Liver (tissue), 10 donors: ENCODE measurements at places on chromosomes 7 and 10.
A peak's percentile ranks its signal among the peaks of the same experiment; 100 is the strongest.

- DNase-seq = no peak
These were observed 2.1 kb downstream of the CNNM1 start for GRCh38 chr10:99331207-99331803.

DNA sequence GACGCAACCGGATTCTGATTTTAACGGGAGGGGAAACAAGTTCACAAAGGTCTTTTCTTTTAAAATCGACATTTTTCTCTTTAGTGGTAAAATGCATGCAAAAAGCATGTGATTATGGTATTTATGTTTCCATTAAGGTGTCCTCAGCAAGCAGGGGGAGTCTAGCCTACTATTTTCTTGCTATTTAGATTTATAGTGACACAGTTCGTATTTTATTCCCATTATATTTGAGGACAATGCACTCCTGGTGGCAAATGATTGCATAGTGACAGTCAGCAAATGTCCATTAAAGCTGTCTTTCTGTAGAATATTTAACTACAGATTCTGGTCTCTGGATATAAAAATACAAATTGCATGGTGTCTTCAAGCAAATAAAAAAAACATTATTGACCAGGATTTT, 554.2 kb downstream of the PARD3 start:
- no peak for DNase-seq

- peak; percentile 28 for DNase-seq
These were observed 18.5 kb upstream of the ANTXRL start for GRCh38 chr10:46268076-46268881.

- DNase-seq = no peak
These were observed 2.5 kb upstream of the KCNH2 start for GRCh38 chr7:150980663-150981062.

DNA sequence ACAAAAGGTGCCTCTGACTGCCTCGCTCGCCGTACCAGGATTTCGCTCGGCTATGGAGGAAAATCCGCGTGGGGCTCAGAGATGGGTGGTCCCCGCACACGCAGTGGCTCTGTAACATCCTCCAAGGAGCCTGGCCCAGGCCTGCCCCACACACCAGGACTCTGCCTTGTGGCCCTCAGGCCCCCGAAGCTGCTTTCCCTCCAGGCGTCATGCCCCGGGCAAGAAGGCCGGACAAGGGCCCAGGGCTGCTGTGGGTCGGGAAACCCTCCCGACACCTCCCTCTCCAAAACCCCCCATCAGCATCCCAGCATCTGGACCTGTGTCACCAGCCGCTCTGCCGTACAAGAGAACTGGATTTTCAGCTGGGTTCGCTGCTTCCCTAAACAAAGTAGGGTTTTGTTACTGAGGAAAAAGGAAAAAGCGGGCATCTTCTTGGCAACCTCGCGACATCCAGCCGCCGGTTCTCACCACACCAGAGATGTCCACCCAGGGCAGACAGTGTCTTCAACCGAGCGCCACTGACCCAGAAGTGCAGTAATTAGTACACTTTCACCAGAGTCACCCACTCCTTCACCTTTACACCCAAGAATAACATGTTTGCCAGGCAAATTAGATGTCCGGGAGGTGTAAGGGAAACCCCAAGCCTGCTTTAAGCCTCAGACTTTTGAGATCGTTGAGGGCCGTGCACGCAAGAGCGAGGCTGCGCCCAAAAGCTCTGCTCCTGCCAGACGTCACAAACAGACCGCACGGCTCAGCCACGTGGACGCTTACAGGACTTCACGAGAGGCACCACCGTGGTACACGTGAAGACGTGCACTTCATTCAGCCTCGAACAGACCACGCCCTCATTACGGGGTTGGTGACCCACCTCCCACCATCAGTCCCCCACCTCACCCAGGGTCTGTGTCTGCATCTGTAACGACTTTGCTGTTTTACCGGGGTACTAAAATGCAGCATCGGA, 62.2 kb downstream of the DIP2C start:
- DNase-seq = no peak

- no peak for DNase-seq
These were observed 237.8 kb downstream of the KIAA1217 start for GRCh38 chr10:24446739-24447138.

- peak; percentile 76 for DNase-seq
These were observed at the start of gene ASB13 for GRCh38 chr10:5666008-5666840. Gene ASB13, minus strand, starts transcription at chr10:5666595. Its CDS starts 44 bp downstream, at chr10:5666551.

DNA sequence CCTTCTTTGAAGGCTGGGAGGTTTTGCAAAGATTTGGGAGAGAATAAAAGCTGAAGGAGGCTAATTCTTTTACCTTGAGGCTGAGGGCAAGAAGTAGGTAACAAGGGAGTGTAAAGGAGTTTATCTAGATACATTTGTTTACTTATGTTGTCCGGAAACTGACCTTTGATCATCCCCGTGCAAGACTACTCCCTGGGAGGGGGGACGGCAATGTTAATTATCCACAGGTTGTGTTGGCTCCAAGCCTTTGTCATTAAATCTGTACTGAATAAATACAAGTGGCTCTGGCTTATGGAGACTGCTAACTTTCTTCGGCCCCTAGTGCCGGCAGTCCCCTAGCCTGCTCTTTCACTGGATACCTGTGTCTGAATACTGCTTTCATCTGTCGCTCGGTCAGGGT, 1250.6 kb upstream of the LRRTM3 start:
- no peak for DNase-seq

- DNase-seq = no peak
These were observed 20.0 kb downstream of the XPNPEP1 start for GRCh38 chr10:109902992-109903947.

GRCh38 chr7:158374146-158374545, 213.5 kb downstream of the PTPRN2 start:
- no peak for DNase-seq

DNA sequence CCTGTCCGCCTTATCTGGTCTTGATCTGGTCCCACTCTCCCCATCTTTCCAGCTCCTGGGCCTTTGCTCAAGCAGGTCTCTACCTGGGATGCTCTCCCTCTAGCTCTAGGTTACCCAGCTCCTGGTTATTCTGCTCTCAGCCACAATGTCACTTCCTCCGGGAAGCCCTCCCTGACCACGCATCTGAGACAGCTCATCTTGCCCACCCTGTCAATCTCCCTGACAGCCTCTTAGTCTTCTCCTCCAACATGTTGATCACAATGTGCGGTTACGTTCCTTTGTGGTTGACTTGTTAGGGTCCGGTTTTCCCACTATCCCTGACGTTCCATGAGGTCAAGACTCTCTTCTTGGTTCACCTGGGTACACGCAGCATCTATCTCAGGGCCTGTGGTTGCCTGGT, 55.6 kb downstream of the GOLGA7B start:
- no peak for DNase-seq

GRCh38 chr7:114802632-114803031, 119.3 kb upstream of the MDFIC start:
- no peak for DNase-seq

GRCh38 chr7:29478687-29479240, 84.9 kb upstream of the PRR15 start:
- DNase-seq = no peak

GRCh38 chr10:19031763-19032162, 16.8 kb upstream of the MALRD1 start:
- DNase-seq = no peak

DNA sequence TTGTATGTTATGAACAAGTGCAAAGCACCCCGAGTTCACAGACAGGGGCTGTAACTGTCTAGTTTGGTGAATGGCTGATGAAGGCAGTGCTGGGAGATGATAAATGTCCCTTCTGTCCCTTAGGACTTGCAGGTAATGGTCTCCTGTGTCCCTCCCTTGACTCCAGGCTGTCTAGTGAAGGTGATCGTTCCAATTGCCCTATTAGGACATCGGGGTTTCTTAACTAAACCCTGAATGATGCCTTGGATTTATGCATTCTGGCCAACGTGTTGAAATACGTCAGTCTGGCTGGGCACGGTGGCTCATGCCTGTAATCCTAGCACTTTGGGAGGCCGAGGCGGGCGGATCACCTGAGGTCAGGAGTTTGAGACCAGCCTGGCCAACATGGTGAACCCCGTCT, 69.4 kb downstream of the PFKFB3 start:
- DNase-seq = no peak

DNA sequence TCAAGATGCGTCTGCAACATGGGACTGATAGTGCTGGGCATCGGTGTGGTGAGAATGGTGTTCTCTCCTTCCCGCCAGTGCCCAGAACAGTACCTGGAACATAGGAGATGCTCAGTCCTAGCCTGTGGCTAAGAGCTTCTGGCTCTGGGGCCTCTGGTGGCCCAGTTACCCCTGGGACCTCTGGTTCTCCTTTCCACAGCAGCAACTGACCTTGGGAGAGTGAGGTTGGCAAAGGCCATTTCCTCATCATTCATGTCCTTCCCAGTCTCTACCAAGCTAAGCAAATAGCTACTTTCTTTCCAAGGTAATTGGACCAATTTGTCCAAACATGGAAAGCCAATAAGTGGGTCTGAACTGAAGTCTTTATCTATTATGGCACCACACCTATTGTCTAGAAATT, 11.6 kb upstream of the GOLGA7B start:
- no peak for DNase-seq

DNA sequence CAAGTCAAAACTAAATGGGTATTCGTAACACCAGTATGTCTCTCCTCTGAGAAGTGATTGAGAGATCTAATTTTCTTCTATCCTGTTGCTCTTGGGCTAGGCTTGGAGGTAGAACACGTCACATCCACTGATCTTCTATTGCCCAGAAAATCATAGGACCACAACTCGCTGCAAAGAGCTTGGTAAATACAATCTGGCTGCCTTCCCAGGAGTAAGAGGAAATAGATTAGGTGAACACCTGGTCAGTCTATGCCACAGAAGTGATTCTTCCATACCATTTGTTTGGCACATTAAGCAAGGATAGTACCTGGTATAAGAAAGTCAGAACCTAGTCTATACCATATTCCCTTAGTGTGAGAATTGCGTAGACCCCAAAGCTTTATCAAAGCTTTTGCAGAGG, 129.3 kb upstream of the PHYHIPL start:
- no peak for DNase-seq

DNA sequence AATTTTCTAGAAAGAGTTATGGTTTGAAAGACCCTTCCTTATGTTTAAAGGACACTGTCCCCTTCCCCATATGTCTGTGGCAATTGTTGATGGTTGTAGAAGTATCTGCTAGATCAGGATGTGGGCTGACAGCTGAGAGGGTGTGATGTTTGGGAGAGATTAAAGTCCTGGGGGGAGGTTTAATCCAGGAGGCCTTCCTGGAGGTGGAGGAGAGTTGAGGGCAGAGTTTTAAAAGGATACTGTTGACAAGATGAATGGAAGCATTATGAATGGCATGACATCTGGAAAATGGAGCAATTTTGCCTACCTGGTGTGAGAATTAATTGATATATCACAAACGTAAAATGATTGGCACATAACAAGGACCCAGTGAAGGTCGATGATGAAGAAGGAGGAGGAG, 32.9 kb upstream of the SMC3 start:
- DNase-seq = no peak

DNA sequence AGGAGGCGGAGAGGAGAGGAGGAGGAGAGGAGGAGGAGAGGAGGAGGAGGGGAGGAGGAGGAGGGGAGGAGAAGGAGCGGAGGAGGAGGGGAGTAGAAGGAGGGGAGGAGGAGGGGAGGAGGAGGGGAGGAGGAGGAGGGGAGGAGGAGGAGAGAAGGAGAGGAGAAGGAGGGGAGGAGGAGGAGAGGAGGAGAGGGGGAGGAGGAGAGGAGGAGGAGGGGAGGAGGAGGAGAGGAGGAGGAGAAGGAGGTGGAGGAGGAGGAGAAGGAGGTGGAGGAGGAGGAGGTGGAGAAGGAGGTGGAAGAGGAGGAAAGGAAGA, 15.5 kb upstream of the CRCP start:
- DNase-seq = no peak

DNA sequence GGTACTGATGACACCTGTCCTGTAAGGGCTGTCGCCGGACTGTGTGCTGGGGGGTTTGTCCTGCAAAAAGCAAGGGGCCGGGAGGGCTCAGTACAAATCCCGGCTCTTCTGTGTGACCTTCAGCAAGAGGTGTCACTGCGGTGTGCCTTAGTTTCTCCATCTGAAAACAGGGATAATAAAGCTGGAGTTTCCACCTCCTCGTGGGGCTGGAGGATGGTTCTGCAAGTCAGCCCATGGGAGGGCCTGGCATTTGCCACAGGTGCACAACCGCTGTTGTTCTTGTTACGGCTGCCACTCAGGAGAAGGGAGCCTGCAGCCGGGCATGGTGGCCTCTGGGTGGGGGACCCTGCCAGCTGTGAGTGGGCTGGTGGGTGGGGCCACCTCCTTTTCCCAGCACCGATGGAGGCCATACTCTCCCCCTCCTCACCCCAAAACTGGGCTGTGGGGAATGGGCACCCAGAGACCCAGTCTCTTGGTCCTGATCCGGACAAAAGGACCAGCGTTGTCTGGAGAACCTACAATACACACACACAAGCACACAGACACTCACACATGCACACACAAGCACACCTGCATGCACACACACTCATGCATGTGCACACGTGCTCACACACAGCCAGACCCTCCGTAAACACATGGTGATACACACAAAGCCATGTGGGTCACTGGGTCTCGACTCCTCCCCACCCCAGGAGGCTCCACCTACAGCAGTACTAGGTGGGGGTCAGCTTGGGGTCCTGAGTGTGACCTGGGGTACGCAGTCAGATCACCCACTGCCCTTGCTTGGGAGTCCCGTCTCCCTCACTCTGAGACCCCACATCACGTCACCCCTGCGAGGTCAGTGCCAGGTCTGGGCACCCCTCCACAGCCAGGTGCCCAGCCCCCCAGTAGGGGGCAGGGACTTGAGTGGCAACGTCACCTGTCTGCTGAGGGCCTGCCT, 34.1 kb downstream of the ELFN1 start:
- no peak for DNase-seq

DNA sequence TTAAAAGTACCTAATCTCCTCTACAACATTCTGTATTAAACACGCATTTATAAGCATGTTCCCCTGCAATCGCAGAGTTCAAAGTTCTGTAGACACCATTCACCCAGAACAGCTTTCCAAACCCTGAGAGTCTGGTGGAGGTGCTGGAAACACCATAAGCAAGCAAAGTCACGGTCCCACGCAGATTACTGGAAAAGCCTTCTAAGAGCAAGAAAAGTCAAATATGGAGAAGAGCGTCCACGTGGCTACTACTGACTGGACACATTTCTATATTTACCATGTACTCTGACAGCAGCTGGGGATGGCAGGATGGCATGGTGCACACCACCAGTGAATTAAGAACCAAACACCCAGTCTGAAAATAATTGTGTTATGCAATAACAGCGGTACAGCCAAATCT, 97.7 kb downstream of the PARD3 start:
- no peak for DNase-seq

- no peak for DNase-seq
These were observed 517.5 kb upstream of the GALNT17 start for GRCh38 chr7:70614237-70615045.

DNA sequence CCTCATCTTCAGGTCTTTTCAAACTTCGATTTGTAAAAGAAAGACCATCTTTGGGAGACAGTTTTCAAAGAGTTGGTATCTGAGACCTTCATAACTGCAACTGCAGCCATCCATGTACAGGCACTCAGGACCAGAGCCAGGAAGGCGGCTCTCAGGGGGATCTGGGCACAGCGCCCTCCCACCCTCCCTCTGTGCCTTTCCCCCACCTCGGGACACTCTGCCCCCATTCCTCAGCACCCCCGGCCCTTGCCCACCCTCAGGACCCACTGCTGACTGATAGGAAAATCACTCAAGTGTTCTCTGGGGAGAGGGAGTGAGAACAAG, 143.6 kb downstream of the CUBN start:
- no peak for DNase-seq
